ENCODE measurements at places on chromosomes 7 and 10.

- DNase-seq: no peak
Observed at GRCh38 chr10:103679096-103679790, 176.1 kb downstream of the SH3PXD2A start.

GRCh38 chr7:36690041-36690440, 34.3 kb downstream of the AOAH start:
- DNase-seq: no peak

DNA sequence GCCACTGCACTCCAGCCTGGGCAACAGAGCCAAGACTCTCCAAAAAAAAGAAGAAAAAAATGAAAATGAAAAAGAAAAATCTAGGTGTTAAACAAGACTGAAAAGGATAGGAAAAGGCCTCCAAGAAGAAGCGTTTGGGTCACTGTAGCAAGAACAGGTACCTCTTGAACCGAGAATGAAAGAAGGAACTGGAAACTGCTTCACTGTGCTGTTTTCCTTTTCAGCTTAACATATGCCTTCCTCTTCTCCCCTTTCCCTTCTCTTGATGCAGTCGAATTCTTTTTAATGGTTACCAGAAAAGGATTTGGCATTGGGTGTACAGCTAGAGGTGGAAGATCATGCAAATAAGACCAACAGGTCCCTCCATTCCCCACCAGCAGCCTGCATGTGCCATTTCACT, 28.1 kb downstream of the LRRC4 start:
- no peak for DNase-seq

DNA sequence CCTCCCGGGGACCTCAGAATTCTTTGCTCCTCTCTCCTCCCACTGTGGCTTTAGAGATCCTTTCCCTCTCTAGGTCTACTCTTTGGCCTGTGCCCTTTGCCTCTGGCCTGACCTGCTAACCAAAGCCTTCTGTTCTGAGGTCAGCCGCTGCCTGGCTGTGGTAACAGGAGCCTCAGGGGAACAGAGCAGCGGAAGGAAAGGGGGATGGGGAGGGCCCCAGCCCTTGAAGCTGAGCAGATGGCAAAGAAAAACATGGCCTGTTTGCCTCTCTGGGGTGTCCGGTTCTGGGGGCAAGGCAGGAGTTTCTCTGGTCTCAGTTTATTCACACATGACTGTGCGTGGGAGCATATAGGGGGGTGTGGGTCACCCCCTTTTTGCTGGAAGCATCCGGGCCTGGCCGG, 28.2 kb downstream of the COL26A1 start:
- DNase-seq: no peak

DNA sequence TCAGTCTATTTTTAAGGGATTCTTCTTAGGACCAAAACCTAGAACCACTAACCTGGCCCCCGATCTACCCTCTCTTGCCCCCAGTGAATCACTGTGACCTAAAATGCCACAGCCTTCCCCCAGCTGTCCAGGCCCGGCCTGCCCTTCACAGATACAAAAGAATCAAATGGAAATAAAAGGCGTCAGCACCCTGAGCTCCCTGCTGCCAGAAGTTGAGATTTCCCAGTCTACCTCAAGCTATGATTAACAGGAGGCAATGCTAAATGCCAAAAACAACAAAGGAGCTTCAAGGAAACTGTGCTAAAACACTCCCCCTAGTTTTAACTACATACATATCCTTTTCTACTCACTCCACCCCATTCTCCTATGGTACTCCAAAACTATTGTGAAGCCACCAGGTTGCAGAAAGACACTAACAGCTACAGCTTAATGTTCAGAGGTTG, 67.8 kb downstream of the GSAP start:
- DNase-seq: no peak

GRCh38 chr10:118315629-118316028, 26.5 kb downstream of the FAM204A start:
- DNase-seq: no peak

DNA sequence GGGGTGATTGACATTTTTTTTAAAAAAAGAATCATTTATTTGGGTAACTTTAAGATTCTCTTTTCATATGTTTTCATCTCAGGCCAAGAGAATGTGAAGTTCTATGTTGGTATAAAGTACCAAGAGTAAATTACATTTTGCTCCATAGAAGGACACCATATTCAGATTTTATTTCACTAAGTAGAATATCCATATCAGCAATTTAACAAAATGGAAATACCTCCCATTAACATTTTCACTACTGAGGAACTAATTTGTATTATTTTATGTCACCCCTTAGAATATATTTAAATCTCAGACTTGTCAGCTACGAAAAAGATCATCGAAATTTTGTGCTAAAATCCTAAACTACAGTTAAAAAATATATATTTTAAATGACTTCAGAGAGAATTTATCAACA, 274.3 kb downstream of the SEMA3D start:
- DNase-seq: no peak

- no peak for DNase-seq
Observed at GRCh38 chr7:128099204-128099671, 68.0 kb upstream of the LRRC4 start.

GRCh38 chr10:89362929-89363328, 14.9 kb upstream of the IFIT1B start:
- DNase-seq: no peak
